ENCODE measurements at places on chromosomes 7 and 10. TPM values are rescaled to one million over a fixed set of nuclear protein-coding genes. Genes with fewer than 3 reads are reported as not detected.

Gene RNF32
- 3.0 TPM for polyA plus RNA-seq

GRCh38 chr7:156534925-156535324 is 105.6 kb upstream of the RNF32 start:
- DNase-seq, result no peak

DNA sequence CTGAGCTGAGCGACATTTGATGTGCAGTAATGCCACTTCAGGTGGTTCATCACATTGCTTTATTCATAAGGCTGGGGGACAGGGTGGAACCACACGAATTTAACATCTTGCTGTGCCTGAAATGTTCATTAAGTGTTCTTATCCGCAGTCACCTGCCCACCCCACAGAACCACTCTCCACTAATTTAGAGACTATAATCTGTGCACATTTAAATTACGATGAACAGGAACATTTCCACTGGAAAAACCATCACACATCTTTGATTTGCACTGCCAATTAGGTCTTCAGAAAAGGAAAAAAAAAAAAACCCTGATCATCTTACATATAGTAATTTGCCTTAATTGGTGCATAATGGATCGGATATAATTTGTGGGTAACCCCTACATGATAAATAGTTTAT is 2.3 kb downstream of the CDCA7L start:
- DNase-seq, result no peak

- no peak for DNase-seq
Measured at GRCh38 chr10:100993986-100994708, 5.5 kb upstream of the LZTS2 start.

GRCh38 chr10:97011397-97011796 is 174.4 kb downstream of the SLIT1 start:
- DNase-seq, result no peak

DNA sequence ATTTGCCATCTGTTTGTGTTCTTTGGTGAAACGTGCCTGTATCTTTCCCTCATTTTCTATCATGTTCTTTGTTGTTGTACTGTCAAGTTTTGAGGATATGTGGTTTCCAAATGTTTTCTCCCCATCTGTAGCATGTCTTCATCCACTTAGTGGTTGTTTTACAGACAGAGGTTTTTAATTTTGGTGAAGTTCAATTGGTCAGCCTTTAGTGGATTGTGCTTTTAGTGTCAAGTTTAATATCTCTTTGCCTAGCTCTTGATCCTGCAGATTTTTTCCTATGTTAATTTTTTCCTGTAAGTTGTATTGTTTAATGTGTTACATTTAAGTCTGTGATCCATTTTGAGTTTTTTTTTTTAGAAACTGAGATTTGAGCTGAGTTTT is 95.9 kb downstream of the ANKRD61 start:
- no peak for DNase-seq

GRCh38 chr10:100742076-100742771 is 3.2 kb upstream of the PAX2 start:
- DNase-seq, result peak; percentile 87

Gene UPF2
- polyA plus RNA-seq, result 32.0 TPM

GRCh38 chr10:34254596-34254995 is 560.5 kb downstream of the PARD3 start:
- no peak for DNase-seq

DNA sequence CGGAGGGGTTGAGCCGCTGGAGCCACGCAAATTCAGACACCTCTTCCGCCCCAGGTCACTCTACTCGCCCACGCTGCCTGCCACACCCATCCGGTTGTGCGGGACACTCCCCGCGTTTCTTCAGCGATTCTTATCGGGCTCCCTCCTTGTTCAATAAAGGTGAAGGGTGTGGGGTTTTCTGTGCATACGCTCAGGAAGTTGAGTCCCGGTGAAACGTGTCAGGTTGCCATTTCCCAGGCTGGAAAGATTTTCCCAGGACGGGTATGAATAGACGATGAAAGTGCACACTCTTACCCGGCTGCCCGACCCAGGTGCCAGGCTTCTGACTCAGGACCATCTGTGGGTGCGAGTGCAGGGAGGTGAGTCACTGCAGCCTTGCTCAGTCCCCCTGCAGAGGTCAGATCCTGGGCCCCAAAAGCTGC is 22.0 kb downstream of the KLF6 start:
- no peak for DNase-seq

Gene SPDYE5
- polyA plus RNA-seq, result 1.7 TPM

DNA sequence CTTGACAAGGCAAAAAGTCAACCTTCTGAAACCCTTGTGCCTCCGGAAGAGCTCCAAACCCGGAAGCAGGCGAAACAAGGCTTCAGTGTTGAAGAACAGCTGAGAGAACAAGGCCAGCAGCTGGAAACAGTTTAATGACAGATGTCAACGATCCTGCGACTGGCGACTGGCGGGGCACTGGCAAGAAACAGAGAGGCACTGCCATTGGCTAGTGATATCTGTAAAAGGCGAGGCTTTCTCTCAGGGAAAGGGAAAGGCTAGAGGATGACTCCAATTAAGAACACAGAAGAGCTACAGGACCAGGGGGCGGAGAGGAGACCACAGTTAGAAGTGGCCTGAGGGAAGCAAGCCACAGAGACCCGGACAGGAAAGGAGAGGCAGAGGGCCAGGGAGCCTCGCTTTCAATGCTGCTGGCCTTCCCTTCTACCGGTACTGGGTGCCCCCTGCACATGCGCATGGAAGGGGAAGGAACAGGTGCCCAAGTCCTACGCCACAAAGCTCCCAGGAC is 19.4 kb downstream of the ITGB1 start:
- DNase-seq, result no peak

DNA sequence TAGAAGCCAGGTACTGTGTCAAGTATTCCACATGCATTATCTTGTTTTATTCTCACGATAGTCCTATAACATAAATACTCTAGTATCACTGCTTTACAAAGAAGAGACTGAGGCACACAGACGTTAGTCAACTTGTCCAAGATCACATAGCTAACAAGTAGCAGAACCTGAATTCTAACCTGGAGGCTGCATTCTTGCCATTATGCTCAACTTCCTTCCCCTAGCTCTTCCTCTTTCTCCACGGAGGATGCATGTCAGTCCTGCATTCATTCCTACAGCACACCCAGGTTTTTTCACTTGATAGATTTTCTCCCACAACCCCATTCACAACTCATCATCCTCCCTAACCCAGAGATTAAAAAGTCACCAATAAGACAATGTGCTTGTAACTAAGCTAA is 388.5 kb upstream of the NFE2L3 start:
- DNase-seq, result no peak

GRCh38 chr7:28961972-28962371 is 3.8 kb upstream of the TRIL start:
- DNase-seq, result no peak

Gene CYP3A7
- 0.35 TPM for polyA plus RNA-seq

- DNase-seq, result no peak
Measured at GRCh38 chr7:69813637-69814240, 215.5 kb downstream of the AUTS2 start.

- DNase-seq, result no peak
Measured at GRCh38 chr7:47441796-47442604, 139.9 kb downstream of the TNS3 start.

Gene FAM170B
- not detected for polyA plus RNA-seq

GRCh38 chr7:109864230-109864629 is 1226.7 kb upstream of the LRRN3 start:
- no peak for DNase-seq

DNA sequence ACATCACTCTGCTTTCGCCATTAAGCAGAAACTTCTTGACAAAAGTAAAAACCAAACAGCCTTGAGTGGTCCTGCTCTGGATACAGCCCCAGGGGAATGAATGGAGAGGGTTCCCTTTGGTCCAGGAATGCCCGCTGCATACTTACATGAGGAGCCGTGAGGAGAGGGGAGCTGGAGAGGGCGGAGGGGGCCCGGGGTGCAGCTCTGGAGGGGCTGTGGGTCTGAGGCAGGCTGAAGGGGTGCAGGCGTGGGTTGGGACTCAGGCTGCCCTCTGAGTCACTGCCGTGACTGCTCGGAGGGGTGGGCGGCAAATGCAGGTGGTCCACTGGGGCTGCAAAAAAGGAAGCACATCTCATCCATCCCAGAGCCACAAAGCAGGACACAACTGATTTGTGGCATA is 61.3 kb upstream of the DGKI start:
- no peak for DNase-seq

DNA sequence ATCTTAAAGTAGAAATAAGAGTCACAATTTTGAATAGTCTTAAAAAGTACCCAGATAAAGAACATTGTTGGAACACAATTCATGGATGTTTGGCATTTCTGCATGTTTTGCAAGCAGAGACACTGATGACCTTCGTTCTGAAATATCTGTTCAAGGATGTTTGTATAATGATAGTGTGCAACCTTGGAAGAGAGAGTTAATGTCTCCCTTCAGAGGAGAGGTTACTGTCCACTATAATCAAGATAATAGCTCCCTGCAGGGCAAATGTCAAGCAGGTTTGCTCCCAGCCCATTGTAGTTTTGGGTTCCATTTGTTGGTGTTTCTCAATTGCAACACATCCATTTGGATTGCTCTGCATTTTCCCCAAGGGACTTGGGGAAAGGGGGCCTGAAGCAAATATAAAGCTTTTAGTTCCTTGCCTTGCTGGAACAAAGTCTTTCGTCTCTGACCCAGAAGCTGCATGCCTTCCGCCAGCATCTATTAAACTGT is 45.2 kb downstream of the COL1A2 start:
- DNase-seq, result no peak

DNA sequence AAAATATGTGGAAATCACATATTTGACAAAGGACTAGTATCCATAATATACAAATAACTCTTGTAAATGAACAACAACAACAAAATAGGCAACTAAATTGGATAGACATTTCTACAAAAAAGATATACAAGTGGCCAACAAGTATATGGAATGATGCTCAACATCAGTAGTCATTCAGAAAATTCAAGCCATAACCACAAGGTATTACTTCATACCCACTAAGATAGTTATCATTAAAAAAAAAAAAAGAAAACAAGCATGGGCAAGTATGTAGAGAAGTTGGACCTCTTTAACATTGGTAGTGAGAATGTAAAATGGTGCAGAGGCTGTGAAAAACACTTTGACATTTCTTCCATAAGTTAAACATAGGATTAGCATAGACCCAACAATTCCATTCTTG is 80.8 kb downstream of the CYP26A1 start:
- DNase-seq, result no peak

Gene FASTK
- 77.1 TPM for polyA plus RNA-seq

Gene FAM200A
- 15.8 TPM for polyA plus RNA-seq

DNA sequence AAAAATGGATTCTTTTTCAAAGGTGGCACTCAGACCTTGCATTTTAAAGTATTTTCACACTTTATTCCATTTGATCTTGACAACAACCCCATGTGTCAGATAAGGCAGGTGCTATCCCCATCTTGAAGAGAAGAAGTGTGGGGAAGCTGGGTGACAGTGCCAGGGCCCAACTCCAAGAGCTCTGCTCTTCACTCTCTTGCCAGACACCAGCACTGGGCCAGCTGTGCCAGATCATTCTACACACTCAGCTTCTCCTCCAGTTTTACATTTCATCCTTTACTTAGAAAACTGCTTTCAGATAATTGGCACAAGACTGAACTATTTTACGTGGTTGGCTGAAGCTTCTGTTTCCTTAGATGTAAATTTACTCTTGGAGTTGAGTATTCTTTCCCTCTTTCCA is 64.4 kb downstream of the ENO4 start:
- DNase-seq, result no peak

DNA sequence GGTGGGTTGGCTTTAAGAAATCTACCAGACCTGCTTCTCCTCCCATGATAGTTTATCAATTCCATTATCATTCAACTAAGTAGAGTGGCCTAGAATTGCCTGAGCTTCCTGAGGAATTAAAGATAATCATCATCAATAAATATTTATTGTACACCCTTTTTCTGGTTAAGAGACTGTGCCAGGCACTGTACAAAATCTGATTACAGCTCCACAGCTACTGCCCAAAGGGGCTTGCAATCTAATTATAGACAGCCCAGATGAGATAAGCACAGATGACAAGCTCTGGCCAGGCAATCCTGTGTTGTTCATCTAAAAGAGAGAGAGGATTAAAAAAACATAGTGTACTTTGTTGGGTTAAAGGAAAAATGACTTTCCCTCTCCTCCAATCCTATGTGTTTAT is 586.4 kb downstream of the GATA3 start:
- DNase-seq, result no peak

GRCh38 chr10:112148331-112148730 is 35.2 kb downstream of the GPAM start:
- DNase-seq, result no peak

GRCh38 chr7:41698726-41699125 is 4.2 kb downstream of the INHBA start:
- DNase-seq, result no peak
